ENCODE measurements at places on chromosomes 16 and 17.

GRCh38 chr16:11587643-11588247 is 1.0 kb upstream of the LITAF start:
- DNase-seq, result no peak

GRCh38 chr17:69760562-69760961 is 314.5 kb upstream of the KCNJ16 start:
- no peak for DNase-seq

- no peak for DNase-seq
Observed at GRCh38 chr16:22220069-22220440, 14.0 kb downstream of the EEF2K start.

DNA sequence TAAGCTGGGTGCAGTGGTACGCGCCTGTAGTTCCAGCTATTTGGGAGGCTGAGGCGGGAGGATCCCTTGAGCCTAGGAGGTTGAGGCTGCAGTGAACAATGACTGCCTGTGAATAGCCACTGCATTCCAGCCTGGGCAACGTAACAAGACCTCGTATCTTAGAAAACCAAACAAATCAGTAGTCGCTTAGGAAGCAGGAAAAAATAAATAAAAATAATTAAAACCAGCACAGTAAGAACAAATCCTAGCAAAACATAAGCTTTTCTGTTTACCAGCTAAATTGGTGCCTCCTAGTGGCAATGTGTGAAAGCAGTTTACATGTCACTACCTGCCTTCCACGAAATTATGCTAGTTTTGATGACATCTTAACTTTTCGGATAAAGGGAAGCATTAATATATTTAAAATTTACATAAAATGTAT is 1.3 kb downstream of the ARMC5 start:
- no peak for DNase-seq

- no peak for DNase-seq
Observed at GRCh38 chr17:82148997-82149396, 51.0 kb upstream of the FASN start.

GRCh38 chr16:53153130-53153529 is 98.3 kb downstream of the CHD9 start:
- DNase-seq, result no peak

DNA sequence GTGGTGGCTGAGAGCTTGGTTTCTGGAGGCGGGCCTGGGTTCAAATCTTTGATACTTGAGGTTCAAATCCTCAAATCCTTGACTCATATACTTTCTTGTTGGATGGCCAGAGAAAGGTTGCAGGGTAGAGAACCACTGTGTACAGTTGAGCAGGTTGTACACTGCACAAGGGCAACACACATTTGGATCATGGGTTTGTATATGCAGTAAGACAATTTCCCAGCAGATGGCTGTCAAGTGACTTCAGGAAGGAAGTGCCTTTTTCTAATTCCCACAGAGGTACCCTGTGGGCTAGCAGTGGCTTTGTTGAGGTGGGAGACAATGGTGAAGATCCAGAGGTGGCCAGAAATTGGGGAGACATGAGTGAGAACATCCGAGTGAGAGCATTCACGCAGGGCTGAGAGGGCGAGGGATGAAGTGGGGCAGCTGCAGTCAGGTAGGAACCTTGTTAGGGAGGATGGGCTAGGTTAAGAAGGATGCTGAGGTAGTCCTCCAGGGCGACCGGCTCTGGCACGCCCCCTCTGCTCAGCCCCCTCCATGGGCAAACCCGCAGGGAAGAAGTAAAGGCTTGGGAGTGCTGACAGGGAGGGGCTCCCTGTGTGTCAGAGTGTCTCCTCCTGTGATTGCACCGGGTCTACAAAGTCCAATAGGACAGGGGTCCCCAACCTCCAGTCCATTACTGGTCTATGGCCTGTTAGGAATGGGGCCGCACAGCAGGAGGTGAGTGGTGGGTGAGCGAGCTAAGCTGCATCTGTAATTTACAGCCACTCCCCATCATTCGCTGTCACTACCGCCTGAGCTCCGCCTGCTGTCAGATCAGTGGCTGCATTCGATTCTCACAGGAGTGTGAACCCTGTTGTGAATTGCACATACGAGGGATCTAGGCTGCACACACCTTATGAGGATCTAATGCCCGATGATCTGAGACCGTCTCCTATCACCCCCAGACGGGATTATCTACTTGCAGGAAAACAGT is 2.7 kb downstream of the C16orf89 start:
- no peak for DNase-seq

DNA sequence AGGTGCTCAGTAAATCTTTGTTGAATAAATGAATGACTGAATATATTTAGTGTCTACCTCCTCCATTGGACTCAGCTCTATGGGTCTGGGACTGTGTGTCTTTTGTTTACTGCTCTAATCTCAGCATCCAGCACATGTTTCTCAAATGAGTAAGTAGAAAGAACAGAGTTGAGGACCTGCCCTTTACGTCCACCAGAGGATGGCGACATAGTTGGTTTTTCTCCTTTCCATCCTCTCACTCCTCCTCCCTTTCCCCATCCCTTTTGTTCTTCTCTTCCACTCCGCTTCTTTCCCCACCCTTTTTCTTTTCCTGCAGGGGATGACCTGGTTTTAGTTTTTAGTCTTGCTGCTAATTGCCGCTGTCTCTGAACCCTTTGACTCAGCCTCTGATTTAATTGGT is 12.1 kb upstream of the CHP2 start:
- DNase-seq, result no peak

DNA sequence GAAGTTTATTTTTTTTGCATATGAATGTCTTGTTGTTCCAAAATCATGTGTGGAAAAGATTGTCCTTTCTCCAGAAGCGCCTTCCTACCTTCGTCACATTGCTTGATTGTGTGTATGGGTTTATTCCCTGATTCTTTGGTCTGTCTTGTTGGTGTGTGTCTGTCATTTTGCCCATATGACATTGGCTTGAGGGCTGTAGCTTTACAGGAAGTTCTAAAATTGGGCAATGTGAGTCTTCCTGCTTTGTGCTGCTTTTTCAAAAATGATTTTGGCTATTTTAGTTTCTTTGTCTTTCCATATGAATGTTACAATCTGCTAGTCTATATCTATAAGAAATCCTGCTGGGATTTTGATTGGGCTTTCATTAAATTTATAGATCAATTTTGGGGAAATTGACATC is 217.2 kb downstream of the SNX29 start:
- no peak for DNase-seq

DNA sequence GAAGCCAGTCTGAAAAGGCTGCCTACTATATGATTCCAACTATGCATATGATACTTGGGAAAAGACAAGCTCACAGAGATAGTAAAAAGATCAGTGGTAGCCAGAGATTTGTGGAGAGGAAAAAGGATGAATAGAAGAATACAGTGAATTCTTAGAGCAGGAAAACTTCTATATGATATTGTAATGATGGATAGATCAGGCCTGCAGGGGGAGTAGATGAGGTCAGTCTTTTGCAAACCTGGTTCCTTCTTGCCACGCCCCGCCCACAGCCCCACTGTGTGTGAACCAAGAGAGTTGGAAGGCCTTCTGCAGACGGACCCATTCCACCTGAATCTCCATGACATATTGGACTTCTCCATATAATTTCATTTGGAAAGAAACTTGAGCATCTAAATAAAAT is 761 bp upstream of the CCL8 start:
- no peak for DNase-seq

DNA sequence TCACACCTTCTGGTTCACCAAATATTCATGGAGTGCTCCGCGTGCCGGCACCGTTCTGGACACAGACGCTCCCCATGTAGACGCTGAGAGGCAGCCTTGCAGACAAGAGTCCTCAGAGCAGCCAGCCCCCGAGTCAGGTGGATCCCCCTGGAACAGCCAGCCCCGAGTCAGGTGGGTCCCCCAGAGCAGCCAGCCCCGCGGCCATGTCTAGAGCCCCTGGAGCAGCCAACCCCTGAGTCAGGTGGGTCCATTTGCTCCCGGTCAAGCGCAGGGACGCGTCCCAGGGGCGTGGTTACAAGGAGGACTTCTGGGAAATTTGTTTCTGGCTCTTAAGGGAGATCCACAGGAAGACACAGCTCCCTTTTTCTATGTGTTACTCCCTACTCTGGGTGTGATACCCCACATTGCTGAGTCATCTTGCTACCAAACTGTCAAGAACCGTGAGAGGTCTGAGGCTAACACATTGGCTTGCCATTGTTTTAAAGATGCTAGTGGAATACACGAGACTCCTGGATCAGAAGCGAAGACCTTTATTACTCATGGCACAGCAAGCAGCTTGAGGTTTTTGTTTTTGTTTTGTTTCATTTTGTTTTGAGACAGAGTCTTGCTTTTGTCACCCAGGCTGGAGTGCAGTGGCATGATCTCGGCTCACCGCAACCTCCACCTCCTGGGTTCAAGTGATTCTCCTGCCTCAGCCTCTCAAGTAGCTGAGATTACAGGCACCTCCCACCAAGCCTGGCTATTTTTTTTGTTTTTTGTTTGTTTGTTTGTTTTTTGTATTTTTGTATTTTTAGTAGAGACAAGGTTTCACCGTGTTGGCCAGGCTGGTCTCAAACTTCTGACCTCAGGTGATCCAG is 43.3 kb upstream of the CBFA2T3 start:
- no peak for DNase-seq

DNA sequence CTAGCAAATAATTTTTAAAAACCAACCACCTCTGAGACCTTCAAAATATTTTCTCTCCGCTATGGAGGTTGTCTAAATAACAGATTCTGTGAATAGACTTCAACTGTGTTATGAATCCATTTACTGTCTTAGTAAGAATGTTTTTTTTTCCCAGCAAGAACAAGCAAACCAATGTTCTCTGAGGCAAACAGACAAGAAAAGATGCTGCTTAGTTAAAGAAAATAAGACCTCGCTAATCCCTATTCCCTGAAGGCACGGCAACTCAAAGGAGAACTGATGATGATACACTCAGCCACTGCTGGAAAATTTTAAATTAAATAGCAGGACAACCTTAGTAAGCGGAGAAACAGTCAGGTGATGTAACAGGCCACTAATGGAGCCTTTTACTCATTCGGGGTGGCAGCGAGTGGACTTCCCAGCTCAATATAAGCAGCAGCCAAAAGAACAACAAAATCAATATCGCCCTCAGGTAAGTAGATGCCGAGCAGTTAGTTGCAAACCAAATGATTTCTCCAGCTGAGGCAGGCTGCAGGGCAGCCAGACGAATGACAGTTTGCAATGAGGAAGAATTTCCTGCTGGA is 81.8 kb downstream of the CPPED1 start:
- no peak for DNase-seq

DNA sequence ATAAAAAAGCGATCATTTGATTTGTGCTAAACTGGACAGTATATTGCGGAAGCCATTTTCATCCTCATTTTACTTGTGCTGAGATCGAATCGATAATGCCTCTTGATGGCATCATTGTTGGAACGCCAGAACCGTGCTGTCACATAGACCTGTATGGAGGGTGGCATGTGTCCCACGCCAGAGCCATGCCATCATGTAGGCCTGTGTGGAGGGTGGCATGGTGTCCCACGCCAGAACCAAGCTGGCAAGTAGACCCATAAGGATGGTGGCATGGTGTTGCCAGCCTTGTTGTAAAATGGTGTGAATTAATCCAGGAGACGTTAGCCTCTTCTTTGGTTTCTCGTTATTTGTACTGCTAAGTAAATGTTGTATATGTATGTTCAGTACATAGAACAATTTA is 222.7 kb upstream of the CHMP6 start:
- DNase-seq, result no peak
